ENCODE measurements at places on chromosomes 6 and 20. TPM values are rescaled to one million over a fixed set of nuclear protein-coding genes. Genes with fewer than 3 reads are reported as not detected.

The RBBP8NL gene
- total RNA-seq, result 9.4 TPM

The NRSN1 gene
- not detected for total RNA-seq

The MUC21 gene
- total RNA-seq, result not detected

The NHLRC1 gene
- total RNA-seq, result 1.3 TPM

The TINAG gene
- total RNA-seq, result not detected

The BMP6 gene
- total RNA-seq, result 1.3 TPM

All from PC-3 (cell line).